Esophagus muscularis mucosa (tissue), 4 donors: ENCODE measurements at places on chromosomes 11 and 22. TPM values are rescaled to one million over a fixed set of nuclear protein-coding genes. Genes with fewer than 3 reads are reported as not detected.

Gene RAB38
- 0.75 TPM for total RNA-seq

Gene C11orf52
- total RNA-seq: 2.5 TPM

Gene GALNT18
- 67.0 TPM for total RNA-seq

Gene SLC25A45
- 5.8 TPM for total RNA-seq

Gene FZD4
- total RNA-seq: 36.6 TPM

Gene MN1
- 26.4 TPM for total RNA-seq

Gene KCNJ11
- 6.5 TPM for total RNA-seq

Gene TRAF6
- total RNA-seq: 10.3 TPM

- no peak overlapping the region for H3K4me3 ChIP-seq
- H3K27me3 ChIP-seq: no peaks in the 10 kb centered on the region
- no peak overlapping the region for H3K27ac ChIP-seq
- no peak for DNase-seq
- H3K4me1 ChIP-seq: peaks cover 11% of the 10 kb centered on the region
- H3K36me3 ChIP-seq: peaks cover 92% of the 10 kb centered on the region
Observed at GRCh38 chr22:26464312-26464711, 19.3 kb downstream of the HPS4 start.

DNA sequence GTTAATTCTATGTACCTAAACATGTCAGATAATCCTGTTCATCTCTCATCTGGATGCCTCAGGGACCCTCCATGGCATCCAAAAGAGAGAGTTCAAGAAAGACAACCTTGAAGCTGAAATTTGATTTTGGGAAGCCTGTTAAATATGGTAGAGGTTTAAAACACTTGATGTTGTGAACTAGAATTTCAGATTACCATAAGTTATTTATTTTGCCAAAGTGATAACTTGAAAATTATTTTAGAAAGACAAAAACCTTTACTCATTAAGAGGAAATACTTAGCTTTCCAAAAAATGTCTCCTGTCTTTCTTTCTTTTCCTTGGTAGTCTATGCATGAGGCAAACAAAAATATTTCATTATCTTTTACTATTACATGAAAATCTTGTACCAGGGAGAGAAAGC lies 714.0 kb downstream of the NTM start:
- no peak overlapping the region for H3K4me3 ChIP-seq
- H3K27me3 ChIP-seq: no peaks in the 10 kb centered on the region
- H3K27ac ChIP-seq: no peak overlapping the region
- no peaks in the 10 kb centered on the region for H3K4me1 ChIP-seq

- no peak overlapping the region for H3K27ac ChIP-seq
- peaks cover 12% of the 10 kb centered on the region for H3K4me1 ChIP-seq
- H3K27me3 ChIP-seq: no peaks in the 10 kb centered on the region
- H3K4me3 ChIP-seq: no peak overlapping the region
- DNase-seq: no peak
Observed at GRCh38 chr11:131895865-131896264, 525.5 kb downstream of the NTM start.

GRCh38 chr11:13692172-13692571 lies 23.7 kb downstream of the FAR1 start:
- H3K36me3 ChIP-seq: peaks cover 10% of the 10 kb centered on the region
- no peak overlapping the region for H3K27ac ChIP-seq
- no peak overlapping the region for H3K4me3 ChIP-seq
- peaks cover 9% of the 10 kb centered on the region for H3K4me1 ChIP-seq

- H3K27me3 ChIP-seq: peaks cover 9% of the 10 kb centered on the region
- no peak overlapping the region for H3K27ac ChIP-seq
- DNase-seq: no peak
Observed at GRCh38 chr11:35932681-35933319, 11.1 kb upstream of the LDLRAD3 start.
